ENCODE measurements at places on chromosomes 11 and 22.

DNA sequence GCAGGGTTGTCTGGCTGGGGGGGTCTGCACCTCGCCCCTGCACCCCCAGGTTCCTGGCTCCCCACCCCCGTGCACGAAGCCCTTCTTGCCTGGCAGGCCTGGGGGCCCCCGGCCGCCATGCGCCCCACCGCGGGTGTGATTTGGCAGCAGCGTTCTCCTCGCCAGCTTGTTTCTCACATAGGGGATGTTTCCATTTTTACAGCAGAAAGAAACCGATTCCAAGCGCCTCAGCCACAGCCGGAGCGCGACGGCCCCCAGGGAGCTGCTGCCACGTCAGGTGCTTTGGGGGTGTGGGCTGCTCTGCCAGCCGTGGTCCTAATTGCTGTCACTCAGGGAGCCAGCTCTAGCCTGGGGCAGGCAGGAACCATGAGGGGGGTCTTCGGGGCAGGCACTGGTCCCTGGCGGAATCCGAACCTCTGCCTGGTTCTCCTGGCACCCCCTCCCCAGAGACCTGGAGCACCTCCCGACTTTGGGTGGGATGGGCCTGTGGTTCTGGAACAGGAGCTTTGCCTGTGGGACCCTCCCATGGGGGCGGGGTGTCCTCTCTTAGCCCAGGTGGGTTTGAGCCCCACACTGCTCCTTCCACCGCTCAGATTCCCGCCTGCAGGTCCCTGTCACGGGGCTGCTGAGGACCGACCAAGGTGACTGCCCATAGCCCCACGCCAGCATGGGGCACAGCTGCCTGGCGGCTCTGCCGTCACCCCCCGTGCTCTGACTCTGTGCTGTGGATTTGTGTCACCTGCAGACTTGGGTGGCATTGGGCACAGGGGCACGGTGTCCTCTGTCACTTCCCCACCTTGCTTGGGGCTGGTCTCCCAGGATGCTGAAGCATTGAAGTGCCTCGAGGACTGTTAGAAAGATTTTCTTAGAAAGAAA lies 54.0 kb downstream of the RTN4R start:
- no peak for DNase-seq

DNA sequence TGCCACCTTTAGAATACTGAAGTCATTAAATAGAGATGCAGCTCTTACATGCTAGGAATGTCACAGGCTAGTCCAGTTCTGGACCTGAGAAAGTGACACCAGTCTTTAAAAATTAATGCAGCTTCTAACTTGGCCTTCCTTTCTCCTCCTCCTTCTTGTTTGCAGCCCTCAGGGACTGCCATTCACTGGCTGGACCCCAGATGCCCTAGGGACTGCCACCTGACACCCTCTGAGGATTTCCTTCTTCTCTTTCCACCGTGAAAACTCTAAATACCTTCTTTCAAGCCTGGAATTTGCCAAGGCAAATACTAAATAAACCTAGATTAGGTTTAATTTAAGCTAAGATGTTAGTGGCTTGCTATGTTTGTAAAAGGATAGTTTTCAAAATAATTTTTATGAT lies 78.4 kb downstream of the MUC15 start:
- no peak for DNase-seq

- peak; percentile 93 for DNase-seq
These were observed 187.2 kb downstream of the MAML2 start for GRCh38 chr11:96155627-96156378.

- DNase-seq, result no peak
These were observed 22.2 kb downstream of the SGSM3 start for GRCh38 chr22:40392618-40393017.

- DNase-seq, result no peak
These were observed 75.3 kb upstream of the NCAM1 start for GRCh38 chr11:112885744-112886433.

DNA sequence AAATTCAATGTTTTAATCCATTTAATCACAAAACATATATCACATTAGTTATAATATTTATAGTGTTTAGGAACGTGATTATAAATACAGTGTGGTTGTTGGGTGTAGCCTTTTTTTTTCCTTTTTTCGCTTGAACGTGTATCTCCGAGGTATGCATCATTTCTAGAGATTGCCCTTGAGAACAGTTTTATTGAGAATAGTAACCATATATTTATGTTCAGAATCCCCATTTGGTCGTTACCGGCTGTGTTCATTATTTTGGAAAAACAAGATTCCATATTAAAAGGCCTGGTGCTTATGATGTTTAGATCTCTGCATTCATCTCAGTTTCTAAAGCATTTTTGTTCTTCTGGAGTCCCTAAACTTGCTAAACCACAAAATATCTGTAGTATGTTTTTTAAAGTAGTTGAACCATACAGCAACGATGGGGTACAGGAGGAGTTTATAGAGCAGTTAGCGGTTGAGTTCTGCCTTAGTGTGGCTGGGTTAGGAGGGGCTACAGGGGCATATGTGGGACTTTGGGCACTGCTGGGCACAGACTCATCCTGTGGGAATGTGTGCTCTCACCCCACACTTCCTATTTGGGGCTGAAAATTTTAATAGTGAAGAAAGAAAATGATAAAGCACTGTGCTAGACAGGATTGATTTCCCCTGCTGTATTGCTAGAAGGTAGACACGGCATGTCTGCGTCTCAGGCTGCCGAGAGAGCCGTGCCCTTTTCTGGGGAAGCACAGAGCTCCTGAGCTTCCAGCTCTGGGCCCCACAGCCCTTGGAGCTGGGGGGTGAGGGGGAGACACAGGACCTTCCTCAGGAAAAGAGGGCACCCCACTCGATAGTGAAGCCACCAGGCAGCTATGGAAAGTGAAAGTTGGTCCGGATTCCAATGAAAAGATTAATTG lies 81.5 kb upstream of the PPARA start:
- peak; percentile 75 for DNase-seq

- DNase-seq, result peak; percentile 36
These were observed 908.5 kb upstream of the RAG2 start for GRCh38 chr11:37506531-37506930.

GRCh38 chr11:15208378-15209222 lies 93.9 kb downstream of the INSC start:
- DNase-seq, result peak; percentile 87

- no peak for DNase-seq
These were observed 33.3 kb downstream of the MICAL2 start for GRCh38 chr11:12143461-12144258.

GRCh38 chr11:6968816-6969215 lies 42.6 kb downstream of the ZNF215 start:
- no peak for DNase-seq

- no peak for DNase-seq
These were observed 11.1 kb downstream of the APOL5 start for GRCh38 chr22:35728639-35729308.

DNA sequence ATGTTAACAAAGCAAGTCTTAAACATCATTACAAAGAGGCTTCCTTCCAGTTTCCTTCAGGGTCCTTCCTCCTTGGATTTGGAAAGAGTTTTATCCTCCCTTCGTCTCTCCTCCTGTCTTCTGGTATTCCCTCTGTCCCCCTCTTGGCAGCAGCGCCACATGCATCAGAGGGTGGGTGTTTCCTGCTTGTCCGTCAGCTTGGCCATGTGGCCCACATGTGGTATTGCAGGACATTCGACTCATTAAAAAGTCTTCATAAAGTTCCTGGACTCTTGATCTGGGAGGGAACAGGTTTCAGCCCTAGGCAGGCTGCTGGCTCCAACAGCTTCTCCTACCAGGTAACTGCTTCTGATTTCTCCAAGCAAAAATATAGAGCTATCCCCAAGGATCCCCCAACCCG lies 189.8 kb downstream of the CSNK2A3 start:
- DNase-seq, result peak; percentile 37

Measured in adipocyte (in vitro differentiated cells).